NCI-H510A treated with DMSO at 0.1 percent for 48 hours (cell line): ENCODE measurements at places on chromosomes 12 and 14.
A peak's percentile ranks its signal among the peaks of the same experiment; 100 is the strongest.

DNA sequence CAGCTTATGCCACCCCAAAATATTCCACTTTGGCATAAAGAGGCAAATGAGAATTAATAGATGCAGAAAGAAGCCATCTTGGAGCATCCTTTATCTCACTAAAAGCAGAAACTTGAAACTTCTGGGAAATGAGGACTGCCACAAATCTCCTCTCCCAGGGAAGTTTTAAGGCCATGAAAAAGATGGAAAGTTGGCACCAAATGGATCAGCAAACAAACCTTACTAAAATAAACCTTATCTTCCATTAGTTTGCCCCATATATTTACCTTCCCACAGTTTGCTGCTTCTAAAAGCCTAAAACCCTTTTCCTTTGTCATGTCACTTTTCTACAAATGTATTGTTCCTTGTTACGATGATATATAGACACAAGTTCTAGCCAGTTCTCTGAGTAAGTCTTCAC, 340.0 kb upstream of the USP15 start:
- DNase-seq = no peak

GRCh38 chr14:80325688-80326087, 114.4 kb upstream of the DIO2 start:
- DNase-seq = no peak

DNA sequence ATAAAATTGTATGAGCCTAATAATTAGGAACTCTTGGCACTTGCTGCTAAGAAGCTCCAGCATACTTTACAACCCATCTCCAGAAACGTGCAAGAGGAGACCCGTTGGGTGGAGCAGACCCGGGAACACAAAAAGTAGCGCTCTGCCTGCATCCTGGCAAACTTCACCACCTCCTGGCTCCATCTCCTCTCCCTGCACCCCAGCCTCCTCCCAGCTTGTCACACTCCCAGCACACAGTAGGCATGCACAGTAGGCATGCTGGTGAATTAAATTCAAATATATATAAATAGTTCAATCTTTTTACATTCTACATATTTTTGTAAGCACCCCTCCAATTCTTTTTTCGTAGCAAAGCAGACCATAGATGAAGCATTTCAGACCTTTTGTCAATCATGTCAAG, 1.2 kb downstream of the VSIG10 start:
- no peak for DNase-seq

DNA sequence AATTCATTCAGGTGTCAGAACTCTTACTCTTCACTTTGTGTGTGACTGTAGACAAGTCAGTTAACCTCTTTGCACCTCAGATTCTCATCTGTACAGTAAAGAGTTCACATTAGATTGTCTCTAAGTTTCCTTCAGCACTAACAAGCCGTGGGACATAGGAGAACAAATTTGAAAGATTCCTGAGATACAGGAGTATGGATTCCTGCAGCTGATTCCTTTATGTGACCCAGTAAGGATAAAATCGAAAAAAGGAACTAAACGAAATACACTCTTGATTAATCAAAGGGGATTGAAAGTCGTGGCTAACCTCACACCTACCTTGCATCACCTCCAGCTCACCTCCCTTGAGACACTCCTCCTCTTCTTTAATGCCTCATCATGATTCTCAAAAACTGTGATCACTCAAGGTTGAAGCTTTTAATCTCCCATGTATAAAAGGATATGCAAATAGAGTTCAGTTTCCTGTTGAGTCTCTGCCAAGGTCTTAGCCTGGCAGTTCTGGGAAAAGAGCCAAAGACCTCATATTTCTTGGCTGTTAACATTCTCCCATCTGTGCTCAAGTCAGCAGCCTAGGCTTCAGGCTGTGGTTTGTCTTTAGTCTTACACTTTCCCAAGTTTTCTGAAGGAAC, 156.6 kb downstream of the DAD1 start:
- no peak for DNase-seq

DNA sequence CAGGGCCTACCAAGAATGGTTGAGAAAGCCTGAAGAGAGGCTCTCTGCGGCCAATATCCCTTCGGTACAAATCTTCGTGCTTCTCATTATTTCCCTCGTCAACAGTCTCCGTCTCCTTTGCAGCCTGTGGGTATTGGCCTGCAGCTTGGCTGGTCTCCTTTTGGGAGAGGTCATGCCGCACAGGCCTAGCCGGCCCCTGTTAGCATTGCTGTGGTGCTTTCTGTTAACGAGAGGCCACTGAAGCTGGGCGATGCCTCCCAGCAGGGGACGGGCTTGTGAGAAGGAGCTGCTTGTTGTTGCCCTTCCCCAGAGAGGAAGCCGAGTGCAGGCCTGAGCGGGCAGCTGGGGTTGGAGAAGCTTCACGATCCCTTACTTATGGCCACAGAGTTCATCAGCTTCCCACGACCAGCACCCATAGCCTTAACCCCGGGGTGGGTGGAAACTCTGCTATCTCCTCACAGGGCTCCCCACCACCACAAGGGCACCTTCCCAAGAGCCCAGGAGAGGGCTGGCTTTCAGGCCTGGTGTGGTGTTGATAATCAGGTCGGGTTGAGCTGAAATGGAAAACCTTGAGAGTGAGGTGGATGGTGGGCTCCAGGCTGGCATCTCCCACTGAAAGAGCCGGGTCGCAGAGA, 228.6 kb downstream of the ZFP36L1 start:
- DNase-seq = no peak

GRCh38 chr14:81625343-81625742, 91.7 kb upstream of the SEL1L start:
- DNase-seq = peak; percentile 87

DNA sequence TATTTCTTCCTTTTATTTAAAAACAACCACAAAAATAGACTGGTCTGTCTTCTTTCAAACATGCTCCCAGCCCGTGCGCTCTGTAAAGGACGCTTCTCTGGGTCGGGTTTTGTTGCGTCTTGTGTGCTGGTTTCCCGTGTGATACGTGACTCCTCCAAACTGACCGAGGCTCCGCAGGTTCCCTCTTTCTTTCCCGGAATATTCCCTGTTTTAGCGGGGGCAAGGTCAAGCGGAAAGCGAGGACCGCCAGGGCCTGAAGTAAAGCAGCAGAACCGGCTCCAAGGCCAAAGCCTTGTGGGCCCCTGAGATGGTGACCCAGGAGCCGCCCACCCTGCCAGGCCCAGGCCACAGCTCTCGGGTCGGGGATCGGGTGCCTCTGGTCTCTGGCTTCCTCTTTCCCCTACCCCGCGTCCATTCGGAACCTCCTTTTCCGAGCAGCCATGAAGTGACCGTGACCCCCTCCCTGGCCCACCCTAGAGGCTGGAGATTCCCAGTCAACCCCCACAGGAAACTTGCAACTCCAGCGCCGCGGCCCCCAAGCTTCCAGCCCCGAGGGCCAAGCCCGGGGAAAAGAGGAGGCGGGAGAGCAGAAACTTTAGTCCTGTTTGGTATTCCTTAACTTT, 885 bp upstream of the HOXC10 start:
- DNase-seq = no peak

DNA sequence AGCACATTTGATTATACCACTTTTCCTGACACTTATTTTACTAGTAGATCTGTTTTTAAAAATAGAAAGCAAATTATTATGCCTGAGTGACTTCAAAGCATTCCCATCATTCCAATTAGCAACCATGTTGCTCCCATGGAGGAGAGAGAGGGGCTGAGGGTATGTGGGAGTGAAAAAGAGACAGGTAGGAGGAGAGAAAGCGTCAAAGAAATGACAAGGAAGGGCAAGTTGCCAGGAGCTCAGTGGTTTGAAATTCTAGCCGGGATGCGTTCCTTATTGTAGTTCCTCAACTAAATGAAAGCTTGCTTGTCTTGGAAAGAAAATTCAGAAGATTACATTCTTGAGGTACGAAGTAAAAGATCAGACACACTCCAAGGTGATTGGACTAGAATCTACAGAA, 92.4 kb upstream of the PKP2 start:
- DNase-seq = no peak
